ENCODE measurements at places on chromosomes 12 and 14.
A peak's percentile ranks its signal among the peaks of the same experiment; 100 is the strongest.

DNA sequence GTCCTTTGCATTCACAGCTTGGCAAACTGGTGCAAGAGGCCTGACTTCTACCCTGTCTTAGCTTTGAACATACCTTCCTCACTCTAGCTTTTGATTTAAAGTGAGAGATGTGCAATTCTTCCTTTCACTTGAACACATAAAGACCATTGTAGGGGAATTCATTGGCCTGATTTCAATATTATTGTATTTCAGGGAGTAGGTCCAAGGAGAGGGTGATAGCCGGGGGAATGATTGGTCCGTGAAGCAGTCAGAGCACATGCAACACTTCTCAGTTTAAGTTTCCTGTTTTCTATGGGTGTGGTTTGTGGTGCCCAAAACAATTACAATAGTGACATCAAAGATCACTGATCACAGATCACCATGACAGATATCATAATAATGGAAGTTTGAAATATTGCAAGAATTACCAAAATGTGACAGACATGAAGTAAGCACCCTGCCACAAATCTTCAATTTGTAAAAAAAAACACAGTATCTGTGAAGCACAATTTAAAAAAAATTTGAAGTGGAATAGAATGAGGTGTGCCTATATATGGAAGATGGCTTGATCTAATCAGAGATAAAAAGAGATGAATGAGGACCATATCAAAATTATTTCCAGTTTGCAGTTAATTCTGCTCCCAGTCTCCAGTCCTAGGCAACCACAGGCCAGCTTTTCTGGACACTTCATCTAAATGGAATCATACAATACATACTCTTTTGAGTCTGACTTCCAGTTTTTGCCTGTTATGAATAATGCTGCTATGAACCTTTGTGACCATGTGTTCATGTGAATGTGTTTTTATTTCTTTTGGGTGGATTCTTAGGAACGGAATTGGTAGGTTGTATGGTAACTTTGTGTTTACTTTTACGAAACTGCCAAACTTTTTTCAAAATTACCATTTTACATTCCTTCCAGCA is 23.2 kb downstream of the BORCS5 start:
- DNase-seq: no peak

- no peak for DNase-seq
These were observed 44.5 kb downstream of the DYNC1H1 start for GRCh38 chr14:102008891-102009290.

DNA sequence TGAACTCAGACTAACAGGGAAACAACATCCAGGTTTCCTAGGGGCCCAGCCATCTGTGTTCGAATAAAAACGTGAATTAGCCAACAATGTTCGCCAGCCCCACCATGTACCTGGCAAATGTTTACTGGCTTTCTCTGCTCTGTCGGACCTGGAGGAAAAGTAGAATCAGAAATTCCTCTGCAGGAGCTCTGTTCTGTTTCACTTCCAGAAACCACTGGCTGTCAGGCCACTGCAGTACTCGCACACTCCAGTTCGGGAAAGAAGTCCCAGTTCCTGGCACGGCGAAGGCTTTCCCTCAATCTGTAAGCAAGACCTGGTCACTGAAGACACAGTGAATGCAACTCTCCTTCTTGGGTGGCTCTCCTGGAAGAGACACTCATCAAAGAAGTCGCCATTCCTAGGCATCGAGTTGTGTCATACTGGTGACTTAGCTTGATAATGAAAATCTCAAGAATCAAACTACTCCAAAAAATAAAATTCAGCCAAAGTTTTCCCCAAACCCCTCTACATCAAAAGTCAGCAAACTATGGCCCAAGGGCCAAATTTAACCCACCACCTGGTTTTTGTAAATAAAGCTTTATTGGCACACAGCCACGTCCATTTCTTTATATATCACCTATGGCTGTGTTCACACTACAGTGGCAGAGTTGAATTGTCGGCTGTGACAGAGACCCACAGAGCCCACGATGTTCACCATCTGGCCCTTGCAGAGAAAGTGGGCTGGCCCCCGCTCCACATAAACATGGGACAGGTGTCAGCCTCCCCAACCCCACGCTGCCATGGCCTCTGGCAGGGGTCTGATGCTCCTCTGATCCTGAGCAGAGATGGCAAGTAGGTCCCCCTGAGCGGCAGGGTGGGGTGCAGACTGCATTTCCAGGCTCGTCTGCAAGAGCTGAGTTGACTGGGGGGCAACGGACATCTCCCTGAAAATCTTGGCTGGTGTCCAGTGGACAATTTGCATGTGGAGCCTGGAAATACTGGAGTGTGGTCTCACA is 189.2 kb upstream of the DIO3 start:
- DNase-seq: no peak

DNA sequence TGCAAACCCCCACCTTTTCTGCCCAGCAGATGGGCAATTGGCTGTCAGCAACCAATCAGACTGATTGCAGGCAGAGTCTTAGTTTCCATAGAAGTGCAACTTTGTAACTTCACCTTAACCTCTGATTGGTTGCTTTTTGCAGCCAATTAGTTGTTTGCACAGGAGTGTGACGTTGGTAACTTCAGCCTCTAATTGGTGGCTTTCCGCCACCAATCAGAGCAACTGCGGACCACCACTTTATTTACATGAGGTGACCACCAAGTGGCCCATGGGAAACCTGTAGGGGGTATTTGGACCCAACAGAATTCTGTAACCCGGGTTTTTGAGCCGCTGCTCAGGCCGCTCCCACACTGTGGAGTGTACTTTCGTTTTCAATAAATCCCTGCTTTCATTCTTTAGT is 32.3 kb downstream of the CDKN1B start:
- no peak for DNase-seq

DNA sequence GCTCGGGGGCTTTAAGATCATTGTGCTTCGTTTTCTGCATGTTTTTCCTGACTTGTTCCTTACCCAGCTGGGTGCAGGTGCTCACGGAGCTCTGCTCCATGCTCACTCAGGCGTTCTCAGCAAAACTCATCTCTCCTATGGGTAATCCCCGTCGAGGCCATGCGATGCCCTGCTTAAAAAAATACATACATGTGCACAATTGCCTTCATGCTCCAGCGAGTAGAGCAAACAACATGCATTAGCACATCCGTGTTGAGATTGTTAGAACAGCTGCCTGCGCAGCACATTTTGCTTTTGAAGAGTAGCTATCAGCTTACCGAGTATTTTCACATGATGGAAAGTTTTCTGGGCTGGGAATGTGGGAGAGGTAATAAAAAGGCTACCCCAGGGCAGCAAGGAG is 16.2 kb downstream of the AACS start:
- DNase-seq: peak; percentile 97

- DNase-seq: no peak
These were observed 291.5 kb upstream of the SRRM4 start for GRCh38 chr12:118689793-118690192.

DNA sequence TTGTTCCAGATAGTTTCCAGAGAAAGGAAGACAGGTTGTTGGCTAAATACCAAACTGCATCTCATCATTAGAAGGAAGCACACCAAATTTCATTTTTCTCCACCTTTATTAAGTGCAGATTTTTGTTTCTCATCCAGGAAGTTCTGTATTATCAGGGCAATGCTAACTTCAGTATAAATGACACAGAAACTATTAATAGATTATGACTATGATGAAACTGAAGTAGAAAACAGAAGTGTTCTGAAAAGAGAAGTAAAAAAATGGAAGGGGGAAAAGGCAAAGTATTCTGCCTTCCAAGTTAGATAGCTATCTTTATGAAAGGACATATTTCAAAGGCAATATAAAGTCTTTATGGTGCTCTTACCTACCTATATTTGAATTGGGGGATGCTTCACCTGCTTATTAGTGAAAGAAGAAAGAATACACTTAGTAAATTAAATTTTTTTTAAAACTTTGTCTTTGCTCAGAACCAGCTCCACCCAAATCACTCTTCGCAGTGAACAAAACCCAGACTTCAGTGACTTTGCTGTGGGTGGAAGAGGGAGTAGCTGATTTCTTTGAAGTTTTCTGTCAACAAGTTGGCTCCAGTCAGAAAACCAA is 223.9 kb downstream of the PTPRO start:
- no peak for DNase-seq

- no peak for DNase-seq
These were observed 709.4 kb upstream of the MDGA2 start for GRCh38 chr14:48384821-48385220.

- no peak for DNase-seq
These were observed 451.3 kb downstream of the SNAPC1 start for GRCh38 chr14:62213516-62213915.

GRCh38 chr12:115964626-115965025 is 312.9 kb downstream of the MED13L start:
- no peak for DNase-seq

DNA sequence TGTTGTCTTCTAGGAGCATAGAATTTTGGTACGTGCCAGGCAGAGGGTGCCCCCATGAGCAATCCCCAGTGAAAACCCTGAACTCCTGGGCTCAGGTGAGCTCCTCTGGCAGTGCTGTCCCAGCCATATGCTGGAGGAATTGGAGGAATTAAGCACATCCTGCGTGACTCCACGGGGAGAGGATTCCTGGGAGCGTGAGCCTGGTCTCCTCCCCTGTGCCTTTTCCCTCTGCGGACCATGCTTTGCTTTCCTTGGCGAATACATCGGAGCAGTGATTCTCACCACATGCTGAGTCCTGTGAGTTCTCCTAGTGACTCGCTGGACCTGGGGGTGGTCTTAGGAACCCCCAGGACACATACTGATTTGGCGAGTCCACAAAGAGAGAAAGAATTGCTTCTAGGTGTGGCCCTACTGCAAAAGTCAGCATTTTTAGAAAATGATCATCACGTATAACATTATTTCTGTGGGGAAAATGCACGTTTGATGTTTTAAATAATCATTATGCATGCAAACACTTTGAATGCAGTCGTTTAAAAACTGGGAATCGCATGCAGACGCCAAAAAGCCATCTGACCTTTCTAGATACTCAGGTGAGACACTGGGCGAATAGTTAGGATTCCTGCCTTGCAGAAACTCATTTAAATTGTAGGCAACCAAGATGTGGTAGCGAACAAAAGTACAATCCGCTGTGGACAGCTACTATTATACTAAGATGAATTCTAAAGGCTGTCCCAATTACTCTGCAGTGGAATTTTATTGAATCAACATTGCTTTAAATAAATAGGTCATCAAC is 370.9 kb downstream of the TMEM132D start:
- peak; percentile 11 for DNase-seq

DNA sequence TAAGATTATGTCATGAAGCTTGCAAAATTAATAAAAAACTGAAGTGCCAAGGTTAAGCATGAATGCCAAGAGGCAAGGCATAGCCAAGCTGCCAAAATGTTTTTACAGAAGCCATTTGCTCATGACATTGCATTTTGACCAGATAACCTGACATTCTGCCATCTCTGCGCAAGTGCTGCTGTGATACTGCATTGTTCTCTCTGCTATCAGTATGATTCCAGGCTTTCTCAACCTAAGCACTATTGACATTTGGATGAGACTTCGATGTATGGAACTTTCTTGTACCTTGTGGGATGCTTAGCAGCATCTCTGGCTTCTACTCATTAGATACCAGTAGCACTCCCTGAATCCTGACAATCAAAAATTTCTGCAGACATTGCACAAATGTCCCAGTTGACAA is 139.2 kb downstream of the RASSF9 start:
- no peak for DNase-seq

DNA sequence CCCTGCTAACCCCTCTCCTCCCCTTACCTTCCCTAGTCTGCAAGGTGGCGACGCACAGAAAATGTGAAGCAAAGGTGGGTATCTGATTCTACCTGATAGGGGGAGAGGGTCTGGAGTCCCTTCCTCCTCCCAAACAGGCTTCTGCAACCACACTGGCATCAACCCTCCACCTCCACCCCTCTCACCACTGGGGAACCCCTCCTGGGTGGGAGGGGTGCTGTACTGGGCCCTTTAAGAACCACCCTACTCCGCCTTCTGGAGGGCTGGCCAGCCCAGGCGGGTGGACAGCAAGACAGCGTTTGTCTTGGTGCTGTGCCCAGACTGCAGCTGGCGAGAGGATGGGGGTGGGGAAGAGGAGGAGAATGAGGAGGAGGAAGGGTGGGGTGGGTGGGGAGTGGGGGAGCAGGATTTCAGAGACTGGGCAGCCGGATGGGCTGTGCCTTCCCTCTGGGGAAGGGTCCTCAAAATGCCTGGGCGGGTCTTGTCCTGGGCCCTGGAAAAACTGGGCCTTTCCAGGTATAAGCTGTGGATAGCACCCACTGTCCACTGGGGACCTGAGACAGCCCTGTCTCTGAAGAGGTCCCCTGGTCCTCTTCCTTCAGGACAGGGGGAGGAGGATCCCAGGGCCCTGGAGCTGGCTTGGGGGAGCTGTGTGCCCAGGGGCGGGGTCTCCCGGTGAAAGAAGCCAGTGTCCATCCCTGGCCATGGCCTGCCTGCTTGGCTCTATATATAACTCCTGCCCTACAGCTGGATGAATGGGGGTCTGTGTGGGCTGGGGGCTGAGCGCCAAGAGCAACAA is 2.8 kb downstream of the TNS2 start:
- DNase-seq: no peak

DNA sequence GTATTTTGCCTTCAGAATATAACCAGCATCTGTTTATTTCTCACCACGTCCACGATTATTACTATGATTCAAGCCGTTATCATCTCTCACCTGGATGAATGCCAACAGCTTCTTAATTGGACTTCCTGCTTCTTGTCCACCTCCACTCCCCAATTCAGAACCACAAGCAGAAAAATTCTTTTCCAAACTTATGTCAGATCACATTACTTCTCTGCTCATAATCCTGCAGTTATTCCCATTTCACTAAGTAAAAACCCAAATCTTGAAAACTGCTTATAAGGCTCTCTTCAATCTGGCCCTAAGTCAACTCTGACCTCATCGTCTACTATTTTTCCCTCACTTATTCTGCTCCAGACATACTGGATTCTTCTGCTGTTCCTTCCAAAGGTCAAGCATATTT is 2.0 kb downstream of the CRY1 start:
- DNase-seq: no peak

DNA sequence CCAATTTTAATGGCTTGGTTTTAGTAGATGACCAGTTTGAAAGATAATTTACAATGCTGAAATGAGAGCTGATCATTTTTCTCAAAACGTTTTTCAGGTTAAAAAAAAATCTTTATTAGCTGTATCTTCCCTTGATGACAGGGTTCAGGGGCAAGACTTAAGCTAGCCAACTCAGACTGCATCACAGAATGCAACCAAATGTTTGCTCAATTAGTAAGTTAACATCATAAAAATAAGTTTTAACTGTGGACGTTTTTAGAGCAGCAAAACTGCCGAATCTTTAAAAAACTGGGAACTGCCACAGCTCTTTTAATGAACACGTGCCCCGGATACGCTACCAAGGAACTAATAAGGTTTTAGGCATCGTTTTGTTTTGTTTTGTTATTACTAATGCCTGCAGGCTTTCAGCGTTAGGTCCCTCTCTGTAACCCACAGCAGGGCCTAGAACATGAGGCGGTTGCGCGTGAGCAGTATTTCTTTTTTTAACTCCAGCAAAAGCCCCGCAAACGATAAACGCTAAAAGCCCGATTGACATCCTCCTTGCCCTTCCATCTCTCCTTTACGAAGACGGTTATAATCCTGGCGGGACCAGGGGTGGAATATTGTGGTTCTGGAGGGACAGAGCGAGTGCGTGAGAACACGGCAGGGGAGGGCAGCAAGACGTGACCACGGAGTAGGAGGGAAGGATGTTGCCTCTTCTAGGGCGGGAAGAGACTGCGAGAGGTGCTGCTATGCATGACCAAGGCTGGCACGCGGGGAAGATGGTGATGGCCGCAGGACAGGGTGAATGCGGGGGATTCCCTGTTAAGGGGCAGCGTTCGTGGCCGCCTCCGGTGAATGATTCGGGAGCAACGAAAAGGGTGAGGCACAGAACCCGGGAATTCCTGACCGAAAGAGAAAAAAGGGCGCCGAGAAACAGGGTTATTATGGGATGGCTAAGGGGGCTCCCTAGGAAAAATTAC is 652 bp downstream of the SUPT16H start:
- no peak for DNase-seq

GRCh38 chr14:70888681-70889175 is 18.5 kb upstream of the PCNX1 start:
- DNase-seq: no peak

Measured in NCI-H526 treated with DMSO at 0.1 percent for 48 hours (cell line).